ENCODE measurements at places on chromosomes 1 and 21.
A peak's percentile ranks its signal among the peaks of the same experiment; 100 is the strongest.

GRCh38 chr1:183205196-183205781 lies 19.2 kb downstream of the LAMC2 start:
- DNase-seq: peak; percentile 72

GRCh38 chr21:14482165-14482564 lies 64.0 kb downstream of the SAMSN1 start:
- no peak for DNase-seq

- no peak for DNase-seq
Observed at GRCh38 chr1:34338871-34339270, 162.2 kb downstream of the C1orf94 start.

DNA sequence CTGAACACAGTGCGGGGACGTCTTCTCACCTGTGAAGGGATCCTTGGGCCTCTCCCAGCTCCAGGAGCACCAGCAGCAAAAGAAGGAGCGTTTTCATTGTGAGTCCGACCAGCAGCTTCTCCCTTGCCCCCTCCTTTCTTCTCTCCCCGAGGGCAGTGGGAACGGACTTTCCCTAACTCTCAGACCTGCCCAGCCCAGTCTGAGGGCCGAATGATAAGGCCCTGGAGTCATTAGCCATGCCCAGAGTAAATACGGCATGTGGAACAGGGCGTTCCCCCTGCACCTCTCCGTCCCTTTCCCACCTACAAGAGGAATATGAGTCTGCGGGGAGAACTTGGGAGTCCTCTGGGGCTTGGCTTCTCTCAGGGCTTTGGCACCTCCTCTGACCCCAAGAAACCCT lies at the start of gene CTSE:
Gene CTSE, minus strand, starts transcription at position 201 of the 400 bp plus-strand sequence. Its CDS starts 104 bp downstream, at position 97.
- no peak for DNase-seq

DNA sequence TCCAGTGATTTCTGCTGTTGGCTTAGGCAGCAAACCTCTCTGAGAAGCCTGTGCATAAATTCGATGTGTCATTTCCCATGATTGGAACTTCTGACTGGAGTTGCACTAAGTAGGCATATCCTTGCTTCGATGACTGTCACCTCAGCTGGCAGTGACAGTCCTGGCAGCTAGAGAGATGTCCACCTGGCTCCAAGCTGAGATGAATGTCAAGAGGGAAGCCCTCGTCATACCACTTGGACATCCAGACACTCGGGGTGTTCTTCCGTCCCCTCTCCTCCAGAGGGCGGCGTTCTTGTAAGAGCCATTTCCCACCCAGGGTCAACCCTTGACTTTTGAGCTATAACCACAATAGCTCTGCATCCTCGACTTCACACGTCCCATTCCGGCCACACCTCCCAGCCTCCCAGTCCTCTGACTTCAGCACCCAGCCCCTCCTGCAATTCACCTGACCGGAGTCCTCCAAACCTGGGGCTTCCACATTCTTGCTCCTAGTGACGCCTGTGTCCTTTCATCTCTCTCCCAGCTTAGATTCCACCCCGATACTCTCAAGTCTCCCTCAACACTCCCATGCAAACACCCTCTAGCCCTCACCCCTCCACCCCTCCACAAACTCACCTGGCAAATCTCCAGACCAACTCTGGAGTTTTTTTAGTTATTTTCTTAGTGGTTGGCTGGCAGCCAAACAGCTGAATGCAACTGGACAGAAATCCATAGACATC lies 17.3 kb downstream of the CA6 start:
- DNase-seq: peak; percentile 25

- peak; percentile 0 for DNase-seq
Observed at GRCh38 chr21:23247334-23247733, 2249.1 kb downstream of the NCAM2 start.

DNA sequence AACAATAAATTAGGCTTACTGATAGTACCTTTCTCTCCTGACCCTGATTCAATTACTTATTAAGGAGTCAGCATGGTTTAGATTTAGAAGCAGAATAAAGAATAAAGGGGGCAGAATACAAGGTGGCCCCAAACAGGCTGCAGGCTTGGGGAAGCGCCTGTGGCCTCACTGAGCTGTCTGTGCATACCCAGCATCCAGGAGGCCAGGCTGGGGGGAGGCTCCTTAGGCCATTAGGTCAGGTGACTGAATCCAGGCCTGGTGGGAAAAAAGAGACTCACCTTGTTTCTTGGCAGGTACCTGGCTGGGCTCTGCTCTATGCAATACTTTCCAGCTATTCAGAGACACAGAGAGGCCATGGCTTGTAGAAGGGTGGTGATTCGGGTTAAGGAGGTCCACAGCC lies 38.8 kb downstream of the PGBD5 start:
- DNase-seq: no peak

GRCh38 chr1:13754510-13755103 lies 54.6 kb downstream of the PRDM2 start:
- DNase-seq: no peak

DNA sequence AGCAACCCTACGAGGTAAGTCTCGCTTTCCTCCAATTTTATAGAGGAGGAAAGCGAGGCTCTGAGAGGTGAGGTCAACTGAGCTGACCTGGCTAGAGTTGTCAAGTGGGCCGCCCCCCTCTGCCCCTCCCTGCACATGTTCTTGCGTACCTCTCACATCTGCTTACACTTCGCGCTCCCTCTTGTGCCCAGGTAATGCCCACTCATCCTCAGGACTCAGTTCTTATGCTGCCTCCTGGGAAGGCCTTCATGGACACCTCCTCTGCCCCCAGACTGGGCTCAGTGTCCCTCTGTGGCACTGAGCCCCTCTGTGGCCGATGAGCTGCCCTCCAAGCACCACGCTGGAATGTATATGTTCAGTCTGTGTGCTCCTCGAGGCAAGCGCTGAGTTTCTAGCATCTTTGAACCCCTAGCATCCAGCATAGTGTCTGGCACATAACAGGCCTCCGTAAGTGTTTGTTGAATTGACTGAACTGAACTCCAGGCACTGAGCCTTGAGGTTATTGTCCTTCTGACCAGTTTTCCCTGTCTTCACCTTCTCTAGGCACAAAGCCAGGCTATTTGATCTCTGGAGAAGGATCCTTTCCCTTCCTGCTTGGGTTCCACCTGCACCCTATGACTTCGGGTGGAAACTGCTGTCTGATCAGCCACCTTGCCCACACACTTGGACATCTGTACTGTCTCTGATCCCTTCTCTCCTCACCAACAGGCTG lies 13.5 kb downstream of the MOV10 start:
- no peak for DNase-seq

- no peak for DNase-seq
Observed at GRCh38 chr1:108063703-108064102, 98.7 kb upstream of the VAV3 start.

DNA sequence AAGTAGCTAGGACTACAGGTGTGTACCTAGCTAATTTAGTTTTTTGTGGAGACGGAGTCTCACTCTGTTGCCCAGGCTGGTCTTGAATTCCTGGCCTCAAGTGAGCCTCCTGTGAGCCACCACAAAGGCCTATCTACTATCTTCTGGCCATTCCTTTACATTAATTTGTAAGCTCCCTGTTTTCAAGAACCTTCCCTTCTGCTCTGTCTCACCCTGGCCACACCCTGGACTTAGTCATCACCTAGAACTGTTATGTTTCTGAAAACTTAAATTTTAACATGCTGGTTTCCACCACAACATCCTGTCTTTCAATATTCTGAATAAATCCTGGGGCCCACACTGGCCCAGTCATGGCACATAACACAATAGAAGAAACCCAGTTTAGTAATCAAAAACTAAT lies 4.9 kb upstream of the B4GALT3 start:
- DNase-seq: peak; percentile 41

DNA sequence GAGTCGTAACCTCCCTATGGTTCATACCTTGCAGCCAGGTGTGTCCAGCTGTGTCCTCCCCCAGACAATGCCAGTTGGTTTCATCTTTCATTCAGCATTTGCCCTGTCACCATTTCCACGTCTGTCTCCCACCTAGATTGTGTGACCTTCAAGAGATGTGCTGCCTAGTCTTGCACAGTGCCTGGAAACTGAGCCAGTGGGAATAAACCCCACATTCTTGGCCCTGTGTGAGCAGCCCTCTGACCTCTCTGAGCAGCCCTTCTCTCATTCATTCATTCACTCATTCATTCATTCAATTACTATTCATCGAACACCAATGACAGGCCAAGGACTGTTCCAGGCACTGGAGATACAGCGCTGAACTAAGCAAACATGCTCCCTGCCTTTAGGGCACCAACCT lies 115.7 kb downstream of the GRIK3 start:
- no peak for DNase-seq

- DNase-seq: no peak
Observed at GRCh38 chr1:234226113-234226818, 147.0 kb upstream of the COA6 start.

GRCh38 chr1:161506336-161507223 lies 1.3 kb downstream of the FCGR2A start:
- DNase-seq: no peak

DNA sequence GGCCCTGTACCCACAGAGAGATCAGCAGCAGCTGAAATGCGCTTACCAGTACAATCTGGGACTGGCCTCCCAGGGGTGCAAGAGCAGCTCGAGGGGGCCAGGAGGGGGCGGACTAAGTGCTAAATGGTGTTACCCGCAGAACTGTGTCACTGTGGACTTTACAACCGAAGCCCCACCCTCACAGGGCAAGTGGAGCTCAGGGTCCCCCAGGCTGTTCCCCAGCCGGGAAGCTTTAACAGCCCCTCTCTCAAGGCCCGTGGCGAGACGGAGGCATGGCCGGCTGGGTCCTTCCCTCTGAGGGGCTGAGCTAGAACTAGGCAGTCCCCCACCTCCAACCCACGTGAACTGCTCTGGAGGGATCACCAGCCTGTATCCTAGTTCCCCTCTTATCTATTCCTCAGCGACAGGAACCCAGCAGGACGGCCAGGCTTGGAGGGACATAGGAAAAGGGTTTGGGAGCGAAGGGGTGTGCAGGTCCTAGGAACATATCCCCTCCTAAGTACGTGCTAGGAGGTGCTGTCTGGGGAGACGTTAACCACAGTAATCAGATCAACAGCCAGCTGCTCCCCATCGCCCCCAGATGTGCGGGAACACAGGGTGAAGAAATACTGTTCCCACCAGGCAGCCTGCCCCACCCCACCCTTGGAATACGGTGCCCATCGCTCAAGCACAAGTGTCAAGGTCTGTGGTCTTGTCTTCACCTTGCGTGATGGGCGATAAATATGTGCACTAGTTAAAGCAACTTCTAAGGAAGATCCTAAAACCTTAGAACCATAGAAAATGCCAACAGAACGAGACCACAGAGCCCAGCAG lies 24.4 kb downstream of the ZBTB17 start:
- peak; percentile 31 for DNase-seq

GRCh38 chr1:155695072-155695471 lies 6.2 kb downstream of the DAP3 start:
- DNase-seq: no peak

GRCh38 chr1:236836157-236836556 lies 41.1 kb downstream of the MTR start:
- DNase-seq: no peak

Measured in fibroblast of upper back skin (primary cell).